Activated CD4-positive, alpha-beta T cell treated with anti-CD3 and anti-CD28 coated beads, Interleukin-2, amount 10 ng/mL, durations not matched to agents 24 days and 14 days (primary cell): ENCODE measurements at places on chromosomes 16 and 17. TPM values are rescaled to one million over a fixed set of nuclear protein-coding genes. Genes with fewer than 3 reads are reported as not detected.

Gene UMOD
- not detected in 2 replicates for total RNA-seq

Gene CNTD1
- total RNA-seq, result not detected in 2 replicates

Gene HES7
- 1.5 and 2.1 TPM in 2 replicates for total RNA-seq

Gene EVPLL
- total RNA-seq, result not detected in 2 replicates

Gene KCNJ18
- not detected in 2 replicates for total RNA-seq

Gene PRR15L
- total RNA-seq, result not detected in 2 replicates

Gene SLC13A2
- total RNA-seq, result not detected in 2 replicates

Gene CCDC144A
- 2.4 and 2.9 TPM in 2 replicates for total RNA-seq

Gene KRT33B
- not detected in 2 replicates for total RNA-seq

Gene CCDC78
- total RNA-seq, result 6.9 and 8.0 TPM in 2 replicates

Gene USP6
- 0.02 TPM in 2 replicates for total RNA-seq

Gene NUPR1
- total RNA-seq, result not detected in 2 replicates

Gene SCNN1B
- not detected in 2 replicates for total RNA-seq

Gene NETO2
- 18.9 and 20.8 TPM in 2 replicates for total RNA-seq

Gene SEPTIN12
- total RNA-seq, result not detected in 2 replicates

Gene XAF1
- 34.1 and 37.6 TPM in 2 replicates for total RNA-seq

Gene MT1A
- 1.8 and 2.1 TPM in 2 replicates for total RNA-seq

Gene TRAF7
- 68.7 and 80.3 TPM in 2 replicates for total RNA-seq

Gene KRT23
- not detected in 2 replicates for total RNA-seq

GRCh38 chr17:62619417-62620155 is 7.9 kb upstream of the MRC2 start:
- no peak for DNase-seq

DNA sequence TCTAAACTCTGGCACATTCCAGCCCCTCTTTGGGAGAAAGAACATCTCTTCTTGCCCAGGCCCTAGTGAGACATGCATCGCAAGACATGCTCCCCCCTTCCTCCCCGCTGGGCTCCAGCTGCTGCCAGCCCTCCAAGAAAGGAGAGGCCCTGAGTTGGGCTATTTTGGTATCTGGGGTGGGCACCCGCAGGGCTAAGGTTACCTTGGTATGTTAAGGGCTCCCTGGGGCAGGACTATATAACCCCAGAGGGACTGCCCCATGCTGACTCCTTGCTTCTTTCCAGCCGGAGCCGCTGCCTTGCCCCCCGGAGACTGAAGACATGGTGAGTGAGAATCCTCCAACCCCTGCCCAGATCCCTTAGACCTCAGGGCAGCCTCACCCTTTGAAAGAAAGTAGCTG is at the start of gene MYL11:
Gene MYL11 (plus strand): TSS at position 265 of the 400 bp plus-strand sequence. CDS start 56 bp downstream, at position 321.
- peak; percentile 58 for DNase-seq

GRCh38 chr16:6124136-6124535 is 1026.5 kb upstream of the EEF2KMT start:
- DNase-seq, result no peak

DNA sequence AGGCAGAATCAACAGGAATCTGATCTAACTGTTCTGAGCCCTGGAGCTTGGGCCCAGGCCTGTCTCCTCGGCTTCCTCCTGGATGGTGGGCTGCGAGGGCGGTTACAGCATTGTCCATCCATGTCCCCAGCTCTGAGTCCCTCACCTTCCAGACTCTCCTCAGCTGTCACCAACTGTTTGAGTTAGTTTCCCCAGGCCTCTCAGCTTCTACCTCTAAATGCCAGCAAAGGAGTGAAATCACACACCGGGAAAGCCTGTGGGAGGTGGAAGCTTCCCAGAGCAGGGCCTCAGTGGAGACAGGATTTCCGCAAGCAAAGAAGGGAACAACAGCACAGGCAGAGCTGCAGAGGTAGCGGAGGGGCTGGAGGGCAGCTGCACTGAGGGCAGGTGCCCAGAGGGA is 9.4 kb upstream of the PRPSAP2 start:
- no peak for DNase-seq

DNA sequence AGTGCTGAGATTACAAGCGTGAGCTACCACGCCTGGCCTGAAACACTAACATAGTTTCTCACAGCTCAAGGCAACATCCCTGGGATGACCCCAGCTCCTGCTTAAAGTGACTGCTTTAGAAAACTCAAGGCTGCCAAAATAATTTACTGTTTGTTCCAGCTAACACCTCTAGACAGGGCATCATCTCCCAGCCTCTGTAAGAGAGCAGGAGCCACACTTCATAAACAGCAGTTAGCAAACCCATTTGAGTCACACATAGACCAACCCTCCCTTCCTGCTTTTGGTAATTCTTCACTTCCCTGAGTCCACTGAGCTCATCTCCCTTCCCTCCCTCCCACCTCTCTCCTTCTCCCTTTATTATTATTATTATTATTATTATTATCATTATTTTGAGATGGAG is 201.3 kb downstream of the XYLT1 start:
- DNase-seq, result no peak

GRCh38 chr16:67672306-67672705 is 5.7 kb downstream of the C16orf86 start:
- DNase-seq, result no peak

- no peak for DNase-seq
These were observed 46.3 kb downstream of the DYNLRB2 start for GRCh38 chr16:80587071-80587470.

GRCh38 chr17:39533891-39534290 is 72.6 kb downstream of the CDK12 start:
- DNase-seq, result no peak

DNA sequence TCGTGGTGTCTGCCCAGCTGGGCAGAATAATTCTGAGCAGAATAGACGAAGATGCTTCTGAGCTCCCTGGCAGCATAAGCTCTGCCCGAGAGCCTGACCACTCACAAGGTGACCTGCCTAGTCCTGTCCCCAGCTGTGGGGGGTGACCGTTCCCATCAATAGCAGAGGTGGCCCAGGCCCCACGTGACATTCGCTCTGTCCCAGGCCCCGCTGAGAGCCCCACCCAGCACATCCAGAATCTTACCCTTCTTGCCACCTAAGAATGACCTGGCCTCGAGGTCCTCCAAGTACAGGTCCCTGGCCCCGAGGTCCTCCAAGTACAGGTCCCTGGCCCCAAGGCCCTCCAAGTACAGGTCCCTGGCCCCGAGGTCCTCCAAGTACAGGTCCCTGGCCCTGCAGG is 695 bp upstream of the TMEM204 start:
- no peak for DNase-seq

GRCh38 chr17:40351359-40352236 is 12.9 kb downstream of the GJD3 start:
- DNase-seq, result no peak

DNA sequence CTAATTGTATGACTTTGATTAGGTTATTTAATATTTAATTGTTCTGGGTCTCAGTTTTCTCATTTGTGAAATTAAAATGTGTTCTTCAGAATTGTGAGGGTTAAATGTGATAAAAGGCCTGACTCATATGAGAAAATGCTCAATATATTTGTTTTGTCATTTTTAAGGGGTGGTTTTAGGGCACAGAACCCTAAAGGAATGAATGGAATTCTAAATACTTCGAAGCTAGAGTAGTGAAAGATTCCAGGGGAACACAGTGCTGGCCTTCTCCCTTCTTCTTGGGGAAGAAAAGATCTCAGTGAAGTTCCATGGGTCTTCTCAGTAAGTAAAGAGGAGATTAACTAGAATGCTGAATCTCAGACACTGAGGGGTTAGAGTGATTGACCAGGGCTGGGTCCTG is 3.9 kb upstream of the SMPD3 start:
- DNase-seq, result no peak

DNA sequence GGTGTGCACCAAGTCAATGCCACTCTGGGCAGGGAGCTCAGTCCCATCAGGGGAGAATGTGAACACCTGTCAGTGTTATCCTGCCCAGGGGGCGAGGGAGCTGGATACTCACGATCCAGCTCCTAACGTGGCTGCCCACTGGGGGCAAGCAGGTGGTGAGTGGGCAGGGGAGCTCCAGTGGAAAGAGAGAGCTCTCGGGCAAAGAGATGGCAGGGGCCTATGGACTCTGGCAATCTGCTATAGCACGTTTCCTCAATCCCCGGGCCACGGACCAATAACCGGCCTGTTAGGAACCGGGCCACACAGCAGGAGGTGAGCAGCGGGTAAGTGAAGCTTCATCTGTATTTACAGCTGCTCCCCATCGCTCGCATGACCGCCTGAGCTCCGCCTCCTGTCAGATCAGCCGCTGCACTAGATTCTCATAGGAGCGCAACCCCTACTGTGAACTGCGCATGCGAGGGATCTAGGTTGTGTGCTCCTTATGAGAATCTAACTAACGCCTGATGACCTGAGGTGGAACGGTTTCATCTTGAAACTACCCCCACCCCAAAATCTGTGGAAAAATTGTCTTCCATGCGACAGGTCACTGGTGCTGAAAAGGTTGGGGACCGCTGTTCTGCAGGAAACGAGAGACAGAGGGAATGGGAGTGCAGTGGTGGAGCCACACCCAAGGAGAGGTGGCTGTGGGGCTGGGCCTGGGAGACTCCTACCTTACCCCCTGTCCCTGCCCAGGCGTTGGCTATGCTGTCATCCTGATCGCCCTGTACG is 15.6 kb downstream of the SLC6A2 start:
- DNase-seq, result no peak

GRCh38 chr17:66135219-66135618 is 56.7 kb downstream of the CEP112 start:
- DNase-seq, result no peak

GRCh38 chr16:17364319-17365210 is 106.2 kb downstream of the XYLT1 start:
- peak; percentile 91 for DNase-seq

DNA sequence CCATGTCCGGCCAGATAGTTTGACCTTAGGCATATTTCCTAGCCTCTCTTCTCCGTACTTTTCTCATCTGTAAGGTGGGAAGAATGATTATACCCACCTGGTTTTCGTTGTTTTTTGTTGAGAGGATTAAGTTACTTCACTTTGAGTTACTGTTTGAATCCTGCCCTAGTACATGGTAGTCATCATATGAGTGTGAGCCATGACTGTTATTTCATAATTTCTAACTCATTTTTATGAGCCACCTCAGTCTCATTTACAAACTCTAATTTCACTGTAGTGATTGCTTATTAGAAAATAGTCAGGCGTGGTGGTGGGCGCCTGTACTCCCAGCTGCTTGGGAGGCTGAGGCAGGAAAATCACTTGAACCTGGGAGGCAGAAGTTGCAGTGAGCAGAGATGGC is 45.1 kb downstream of the YPEL2 start:
- no peak for DNase-seq

DNA sequence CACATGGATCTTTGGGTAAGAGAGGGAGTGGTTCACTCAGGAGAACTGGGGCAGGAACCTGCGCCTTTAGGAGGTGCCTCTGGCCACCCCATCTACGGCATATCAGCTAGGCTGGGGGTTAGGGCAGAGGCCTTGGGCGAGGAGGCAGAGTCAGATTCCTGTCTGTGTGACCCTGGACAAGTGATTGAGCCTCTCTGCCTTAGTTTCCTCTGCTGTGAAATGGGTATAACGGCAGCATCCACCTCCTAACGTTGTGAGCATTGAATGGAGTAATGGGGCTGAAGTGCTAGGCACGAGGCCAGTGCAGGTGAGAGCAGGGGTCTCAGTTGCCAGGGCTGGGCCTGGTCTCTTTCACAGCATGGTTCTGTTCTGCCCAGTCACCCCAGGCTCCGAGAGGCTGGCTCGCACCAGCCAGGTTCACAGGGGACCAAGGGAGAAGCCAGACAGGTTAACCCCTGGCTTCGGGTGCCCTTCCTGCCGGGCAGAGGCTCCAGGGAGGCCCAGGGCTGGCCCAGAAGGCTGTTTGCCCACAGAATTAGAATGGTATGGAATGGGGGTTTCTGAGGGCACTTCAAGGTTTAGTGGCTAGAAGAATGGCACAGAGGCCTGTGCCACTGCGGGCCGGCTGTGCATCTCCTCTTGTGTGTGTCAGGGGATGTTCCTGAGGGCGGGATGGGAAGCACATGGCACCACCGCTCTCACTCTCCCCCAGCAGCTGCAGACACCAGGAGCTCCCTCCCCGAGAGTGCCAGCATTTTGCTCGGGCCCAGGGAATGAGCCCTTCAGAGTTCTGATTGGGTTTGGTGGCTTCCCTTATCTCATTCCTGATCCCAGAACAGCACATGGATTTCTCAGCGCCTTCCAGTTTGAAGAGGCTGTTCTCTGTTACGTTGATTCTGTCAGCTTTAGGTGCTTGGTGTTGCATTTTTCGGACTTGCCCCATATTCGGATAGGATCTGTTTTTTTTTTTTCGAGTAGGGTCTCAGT is 23.8 kb downstream of the UNC13D start:
- DNase-seq, result no peak

DNA sequence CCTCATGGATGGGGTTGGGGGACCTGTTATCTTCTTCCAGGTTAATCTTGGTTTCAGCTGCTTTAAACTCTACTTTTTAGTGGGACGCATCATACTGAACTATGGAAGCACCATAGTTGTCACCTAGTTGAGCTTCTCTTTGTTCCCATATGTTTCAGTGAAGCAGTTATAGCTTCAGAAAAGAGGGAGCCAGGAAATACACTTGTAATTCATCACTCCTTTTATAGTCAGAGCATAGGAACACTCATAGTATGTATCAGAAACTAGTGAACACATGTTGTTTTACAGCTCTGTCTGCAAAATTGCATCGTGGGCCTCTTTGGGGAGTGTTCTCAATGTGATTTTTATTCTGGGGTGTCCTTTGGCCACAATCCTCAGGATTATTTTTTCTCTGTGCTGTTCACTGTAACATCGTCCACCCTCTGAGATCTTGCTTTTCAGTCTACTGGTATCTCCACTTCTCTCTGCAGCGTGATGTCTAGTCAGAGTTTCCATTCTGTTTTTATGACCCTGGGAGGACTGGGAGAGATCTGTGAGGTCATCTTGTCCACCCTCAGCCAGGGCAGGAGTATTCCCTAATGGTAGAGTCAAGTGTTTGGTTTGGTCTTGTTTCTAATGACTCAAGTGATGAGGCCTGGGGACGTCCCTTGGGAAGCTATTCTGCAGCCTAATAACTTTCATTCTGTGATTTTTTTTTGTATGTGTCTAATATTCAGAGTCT is 585.4 kb downstream of the WWOX start:
- DNase-seq, result no peak
